Left lobe of liver (tissue), 2 donors: ENCODE measurements at places on chromosomes 2 and 18. TPM values are rescaled to one million over a fixed set of nuclear protein-coding genes. Genes with fewer than 3 reads are reported as not detected.

- DNase-seq, result no peak
These were observed 163.1 kb downstream of the TXNL1 start for GRCh38 chr18:56475250-56475649.

- no peak for DNase-seq
These were observed 216.9 kb upstream of the TNP1 start for GRCh38 chr2:217076657-217077232.

GRCh38 chr2:60746318-60746717, 9.8 kb upstream of the PAPOLG start:
- DNase-seq, result no peak

DNA sequence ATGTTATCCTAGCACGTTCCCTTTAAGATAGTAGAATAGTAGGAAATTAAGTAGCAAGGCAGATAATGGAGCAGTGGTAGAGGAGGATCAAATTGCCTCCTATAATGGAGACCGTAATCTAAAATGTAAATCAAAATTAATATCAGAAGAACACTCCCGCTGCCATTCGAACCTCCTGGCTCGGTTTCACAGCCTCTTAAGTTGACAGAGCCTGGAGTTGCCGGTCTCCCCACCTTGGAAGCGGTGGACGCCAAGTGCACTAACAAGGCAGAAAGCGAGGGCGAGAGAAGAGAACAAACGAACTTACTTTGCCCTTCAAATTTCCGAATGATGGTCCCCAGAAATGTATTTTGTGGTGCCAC, 450 bp downstream of the KCNH7 start:
- no peak for DNase-seq

DNA sequence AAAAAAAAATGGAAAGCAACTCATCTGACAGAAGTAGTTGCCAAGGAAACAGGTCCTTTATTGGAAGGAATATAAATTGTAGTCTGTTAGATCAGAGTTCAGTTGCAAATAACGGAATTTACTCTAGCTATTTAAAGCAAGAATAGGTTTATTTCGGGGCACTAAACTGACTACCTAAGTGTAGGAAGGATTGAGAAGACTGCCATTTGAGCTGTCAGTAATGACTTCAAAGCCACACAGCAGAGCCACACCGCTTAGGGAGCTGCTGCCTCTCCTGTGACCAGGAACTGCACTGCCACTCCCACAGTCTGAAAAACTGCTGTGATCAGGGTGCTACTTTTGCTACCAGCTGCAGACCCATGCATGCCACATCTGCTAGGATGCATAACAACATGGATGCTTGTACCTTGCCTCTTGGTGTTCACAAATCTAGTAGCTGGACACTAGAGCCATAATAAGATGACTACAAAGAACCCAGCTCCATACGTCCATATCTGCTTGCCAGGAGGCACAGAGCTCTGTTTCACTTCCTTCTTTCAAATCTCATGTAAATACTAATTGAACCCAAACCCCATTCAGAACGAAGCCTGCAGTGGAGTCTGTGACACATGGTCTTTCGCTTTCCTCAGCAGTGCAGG, 2.2 kb downstream of the DSG2 start:
- no peak for DNase-seq

DNA sequence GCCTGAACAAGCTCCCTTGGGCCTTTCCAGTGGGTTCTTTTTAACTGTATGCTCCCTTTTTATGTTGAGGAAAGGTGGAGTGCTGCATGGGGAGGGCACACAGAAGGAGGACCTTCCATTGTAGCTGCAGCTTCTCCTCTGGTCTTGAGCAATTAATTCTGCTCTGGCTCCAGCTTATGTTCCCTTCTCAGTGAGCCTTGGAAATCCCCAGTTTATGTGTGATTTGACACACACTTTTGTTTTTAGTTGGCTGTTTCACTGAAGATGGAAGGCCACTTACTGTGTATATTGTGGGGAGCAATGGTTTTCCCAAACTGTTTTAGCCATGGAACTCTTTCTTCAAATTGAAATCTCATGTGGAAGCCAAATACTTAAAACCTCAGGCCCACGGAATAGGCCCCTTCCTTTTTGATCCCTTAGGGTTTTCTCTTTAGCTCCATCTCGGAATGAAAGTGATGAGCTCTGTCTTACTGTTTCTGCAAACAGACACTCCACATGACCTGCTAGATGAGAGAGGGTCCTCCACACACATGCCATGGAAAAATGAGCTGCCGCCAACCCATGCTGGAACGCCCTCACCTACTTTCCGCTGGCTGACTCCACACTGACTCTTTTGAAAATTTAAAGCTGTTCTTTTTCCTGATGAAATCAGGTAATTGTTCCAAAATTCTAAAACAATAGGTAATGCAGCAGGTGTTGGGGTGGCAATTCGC, 280.9 kb upstream of the SIX2 start:
- no peak for DNase-seq

- DNase-seq, result no peak
These were observed 87.8 kb downstream of the LRATD1 start for GRCh38 chr2:14720319-14720718.

- DNase-seq, result peak; percentile 64
These were observed 64.1 kb downstream of the DTNA start for GRCh38 chr18:34773961-34774766.

DNA sequence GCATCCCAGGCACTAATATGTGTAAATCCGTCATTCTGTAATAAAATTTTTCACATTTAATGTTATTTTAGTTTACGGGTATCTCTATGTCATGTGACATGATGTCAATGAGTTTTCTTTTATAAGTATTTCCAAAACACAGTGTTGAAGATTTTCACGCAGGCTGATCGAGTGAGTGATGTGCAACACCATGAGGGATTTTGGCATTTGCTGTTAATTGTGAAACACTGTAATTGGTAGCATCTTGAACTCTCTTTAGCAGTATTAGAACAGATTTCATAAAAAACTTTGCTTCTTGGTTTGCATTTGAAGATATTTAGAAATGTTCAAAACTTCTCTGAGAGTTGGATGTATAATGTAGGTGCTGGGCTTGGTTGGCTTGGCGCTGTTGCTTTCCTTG, 35.5 kb downstream of the KCNE4 start:
- no peak for DNase-seq

- DNase-seq, result no peak
These were observed 836 bp downstream of the DTNA start for GRCh38 chr18:34710934-34711333.

DNA sequence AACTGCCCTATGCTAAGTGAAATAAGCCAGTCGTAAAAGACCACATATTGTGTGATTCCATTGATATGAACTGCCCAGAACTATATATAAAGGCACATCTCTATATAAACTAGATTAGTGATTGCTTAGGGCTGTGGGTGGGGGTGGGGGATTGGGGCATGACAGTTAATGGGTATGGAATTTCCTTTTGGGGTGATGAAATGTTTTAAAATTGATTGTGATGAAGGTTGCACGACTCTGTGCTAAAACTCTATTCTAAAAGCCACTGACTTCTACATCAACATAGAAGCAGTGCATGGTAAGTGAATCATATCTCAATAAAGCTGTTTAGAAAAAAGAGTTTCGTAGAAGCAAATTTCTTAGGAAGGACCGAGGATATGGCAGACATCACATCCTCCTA, 53.0 kb downstream of the CDCA7 start:
- no peak for DNase-seq

GRCh38 chr2:182854375-182855105, 11.9 kb downstream of the FRZB start:
- no peak for DNase-seq

- no peak for DNase-seq
These were observed 36.1 kb downstream of the SPIRE1 start for GRCh38 chr18:12621742-12622306.

DNA sequence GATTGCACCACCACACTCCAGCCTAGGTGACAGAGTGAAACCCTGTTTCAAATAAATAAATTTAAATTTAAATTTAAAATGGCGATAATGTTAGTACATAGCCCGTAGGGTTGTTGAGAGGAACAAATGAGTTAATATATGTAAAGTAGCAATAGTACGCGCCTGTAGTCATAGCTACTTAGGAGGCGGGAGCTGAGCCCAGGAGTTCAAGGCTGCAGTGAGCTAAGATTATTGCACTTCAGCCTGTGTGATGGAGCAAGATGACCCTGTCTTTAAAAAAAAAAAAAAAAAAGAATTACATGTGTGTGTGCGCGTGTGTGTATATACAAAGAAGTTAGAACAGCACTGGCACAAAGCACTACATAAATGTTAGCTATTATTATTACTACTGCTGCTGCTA, 117.4 kb upstream of the ARL5A start:
- DNase-seq, result no peak

GRCh38 chr2:236169151-236169721, 1.1 kb upstream of the GBX2 start:
- DNase-seq, result no peak

GRCh38 chr2:10036095-10036884, 7.1 kb upstream of the KLF11 start:
- DNase-seq, result peak; percentile 97

The GBX2 gene
- total RNA-seq, result not detected

The GPR55 gene
- total RNA-seq, result not detected

The POTEI gene
- total RNA-seq, result not detected

The SLC23A3 gene
- 2.8 TPM for total RNA-seq

The THUMPD2 gene
- total RNA-seq, result 2.2 TPM

The CDC42EP3 gene
- 3.4 TPM for total RNA-seq

The MAP3K19 gene
- not detected for total RNA-seq

The MPPE1 gene
- total RNA-seq, result 27.2 TPM

The ACTR2 gene
- 63.8 TPM for total RNA-seq

The COMMD1 gene
- total RNA-seq, result 16.5 TPM

The PIEZO2 gene
- 7.3 TPM for total RNA-seq
